HuH-7 (cell line): ENCODE measurements at places on chromosomes 6 and 20.

- no peak for DNase-seq
Observed at GRCh38 chr20:53789989-53790675, 196.5 kb upstream of the ZNF217 start.

DNA sequence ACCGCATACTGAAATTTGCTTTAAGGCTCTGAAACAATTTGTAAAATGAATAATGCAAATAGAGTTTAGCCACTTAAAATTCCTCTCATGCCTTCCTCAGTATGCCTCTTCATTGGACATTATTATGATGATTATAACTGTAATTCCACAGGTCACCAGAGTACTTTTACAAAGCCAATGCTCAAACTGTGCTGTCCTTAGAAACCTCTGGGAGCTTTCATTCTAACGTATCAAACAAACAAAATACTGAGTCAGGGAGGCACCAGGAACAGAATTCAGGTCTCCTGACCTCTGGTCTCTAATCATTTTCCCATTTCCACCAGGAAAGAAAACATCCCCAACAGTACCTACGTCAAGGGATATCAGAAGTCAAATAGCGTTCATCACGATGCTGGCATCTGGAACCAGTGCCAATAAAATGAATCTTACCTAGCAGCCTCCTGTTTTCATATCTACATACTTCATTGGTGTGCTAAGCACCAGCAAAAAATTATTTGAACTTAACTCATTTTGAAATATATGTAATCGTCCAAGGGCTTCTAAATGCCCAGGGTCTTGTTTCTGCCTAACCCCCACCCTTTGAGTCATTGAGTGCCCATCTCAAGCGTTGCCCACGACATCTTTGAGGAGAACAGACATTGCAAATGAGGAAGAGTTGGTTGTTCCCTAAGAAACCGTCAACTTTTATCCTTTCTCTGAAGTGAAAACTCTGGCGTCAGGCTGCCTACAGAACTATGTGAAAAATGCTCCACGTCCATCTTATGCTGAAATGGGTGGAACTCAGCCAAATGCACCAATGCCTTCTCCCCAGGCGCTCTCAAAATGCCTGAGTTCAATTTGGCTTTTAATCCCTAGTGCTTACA, 37.9 kb downstream of the NEDD9 start:
- DNase-seq = no peak

DNA sequence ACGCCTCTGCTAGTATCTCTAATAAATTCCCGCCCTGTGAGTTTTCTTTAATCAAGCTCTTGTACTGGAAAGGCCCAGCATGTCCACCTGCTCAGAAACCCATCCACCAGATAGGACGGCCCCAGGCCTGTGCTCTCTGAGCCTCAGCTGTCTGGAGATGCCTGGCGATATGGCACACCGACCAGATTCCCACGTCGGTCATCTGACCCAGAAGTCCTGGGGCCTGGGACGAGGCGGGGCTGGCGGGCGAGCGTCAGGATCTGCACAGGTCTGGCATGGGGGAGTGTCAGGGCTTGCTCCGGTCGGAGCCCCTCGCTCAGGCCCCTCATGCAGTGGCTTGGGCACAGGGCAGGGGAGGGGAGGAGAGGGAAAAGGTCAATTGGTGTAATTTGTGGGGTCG, 10.2 kb downstream of the RNASET2 start:
- DNase-seq = no peak

GRCh38 chr6:168100011-168100802, 21.2 kb upstream of the FRMD1 start:
- no peak for DNase-seq

DNA sequence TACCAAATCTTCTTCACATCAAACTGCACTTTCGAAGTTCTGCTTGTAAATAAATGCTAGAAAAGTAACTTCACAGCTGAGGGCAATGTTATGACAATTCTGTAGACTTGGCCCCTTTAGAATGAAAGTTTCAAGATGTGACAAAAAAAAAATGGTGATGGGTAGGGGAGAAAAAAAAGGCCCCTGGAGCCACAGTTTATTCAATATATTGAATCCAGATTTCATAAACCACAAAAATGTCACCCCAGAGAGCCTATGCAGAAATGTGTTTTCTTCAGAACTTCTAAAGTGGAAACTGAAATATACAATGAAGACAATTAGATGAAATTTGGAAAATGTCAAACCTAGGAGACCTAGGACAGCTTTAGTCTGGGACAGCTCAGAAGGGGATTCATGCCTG, 143.1 kb downstream of the EDN3 start:
- no peak for DNase-seq

DNA sequence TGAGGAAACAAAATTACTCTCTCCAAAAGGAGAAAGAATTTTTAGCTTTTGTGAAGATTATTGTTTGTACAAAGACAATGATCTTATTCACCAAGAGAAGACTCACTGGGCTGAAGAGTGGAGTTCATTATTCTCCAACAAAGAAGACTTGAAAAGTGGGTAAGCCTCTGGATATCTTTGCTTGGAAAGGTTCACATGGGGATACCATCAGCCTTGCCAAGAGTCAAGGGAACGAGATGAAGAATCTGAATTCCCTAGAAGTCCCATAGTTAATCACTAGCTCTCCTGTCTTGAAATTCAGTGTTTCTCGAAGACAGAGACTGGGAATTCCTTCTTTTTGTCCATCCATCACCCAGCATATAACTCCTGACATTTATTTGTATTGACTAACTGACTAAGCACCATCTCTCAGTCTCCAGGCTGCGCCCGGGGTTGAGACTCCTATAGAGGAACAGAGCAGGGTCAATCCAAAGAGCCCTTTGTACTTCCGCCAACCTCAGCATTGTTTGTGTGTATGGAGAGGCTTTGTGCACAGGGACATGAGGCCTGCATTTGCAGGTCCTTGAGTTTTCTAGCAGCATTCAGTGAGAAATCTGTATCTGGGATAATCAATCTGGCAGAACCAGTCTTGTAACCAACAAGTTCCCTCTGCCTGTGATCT, 461.9 kb downstream of the KIF16B start:
- DNase-seq = no peak

DNA sequence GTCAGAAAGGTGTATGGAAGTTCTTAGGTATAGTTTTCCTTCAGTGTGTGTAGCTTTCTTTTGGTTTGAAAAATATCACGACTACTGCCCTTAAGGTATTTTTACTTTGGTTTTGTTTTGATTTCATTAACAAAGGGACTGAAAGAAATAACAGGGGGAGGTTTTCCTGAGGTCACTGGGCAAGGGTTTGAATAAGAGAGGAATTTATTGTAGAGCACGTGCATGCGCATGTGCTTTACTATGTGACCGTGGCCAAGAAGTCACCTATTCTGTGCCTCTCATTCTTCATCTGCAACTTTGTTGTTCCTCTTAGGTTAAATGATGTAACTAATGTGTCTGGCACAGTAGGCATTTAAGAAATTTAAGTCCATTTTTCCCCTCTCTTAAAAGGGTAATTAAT, 4.1 kb upstream of the MAN1A1 start:
- no peak for DNase-seq

DNA sequence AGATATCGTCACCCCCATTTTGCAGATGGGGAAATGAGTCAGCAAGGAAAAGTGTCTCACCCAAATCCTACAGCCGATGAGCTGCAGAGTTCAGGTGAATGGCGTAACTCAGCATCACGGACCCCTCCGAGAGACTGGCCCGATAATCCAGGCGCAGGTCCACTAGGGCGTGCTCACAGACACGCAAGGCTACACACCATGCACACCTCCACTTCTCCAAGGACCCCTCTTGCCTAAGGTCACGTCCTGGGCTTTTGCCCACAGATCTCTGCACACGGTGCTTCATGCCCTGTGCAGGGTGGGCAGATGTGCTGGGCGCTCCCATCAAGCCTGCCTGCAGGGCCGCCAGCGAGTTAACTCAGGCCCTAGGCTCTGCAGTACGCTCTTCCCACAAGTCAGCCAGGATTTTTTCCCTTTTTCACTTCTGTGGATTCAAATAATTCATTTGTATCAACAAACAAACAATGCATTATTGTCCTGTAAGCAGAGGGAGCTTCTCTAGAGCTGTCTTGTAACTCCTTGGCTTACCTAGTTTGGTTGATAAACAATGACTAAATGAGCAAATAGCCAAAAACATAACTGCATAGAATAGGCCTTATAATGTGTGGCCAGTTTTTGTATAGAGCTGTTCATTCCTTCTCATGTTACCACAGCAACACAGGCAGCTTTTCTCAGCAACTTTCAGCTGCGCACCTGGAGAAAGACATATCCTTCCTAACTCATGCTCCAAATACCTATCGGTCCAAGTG, 139.1 kb downstream of the AGPAT4 start:
- DNase-seq = no peak

- DNase-seq = no peak
Observed at GRCh38 chr6:14921878-14922671, 323.8 kb upstream of the JARID2 start.

DNA sequence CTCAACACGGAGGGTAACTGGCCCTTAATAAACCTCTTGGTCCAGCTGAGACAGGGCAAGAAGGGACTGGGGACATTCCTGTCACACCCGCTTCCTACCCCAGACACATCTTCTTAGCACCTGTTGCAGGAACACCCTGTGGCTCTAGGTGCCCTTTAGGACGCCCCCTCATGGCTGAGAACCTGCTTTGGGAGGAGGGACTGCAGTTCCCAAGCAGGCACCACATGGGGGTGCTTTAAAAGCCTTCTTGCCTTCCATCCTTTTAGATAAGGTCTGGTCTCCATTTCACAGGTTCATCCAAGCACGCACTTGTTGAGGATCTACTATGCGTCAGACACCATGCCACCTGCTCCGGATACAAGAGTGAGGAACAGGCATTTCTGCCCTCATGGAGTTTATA, 26.6 kb downstream of the NSFL1C start:
- peak; percentile 23 for DNase-seq

GRCh38 chr6:158999154-158999665, 792 bp downstream of the RSPH3 start:
- no peak for DNase-seq

DNA sequence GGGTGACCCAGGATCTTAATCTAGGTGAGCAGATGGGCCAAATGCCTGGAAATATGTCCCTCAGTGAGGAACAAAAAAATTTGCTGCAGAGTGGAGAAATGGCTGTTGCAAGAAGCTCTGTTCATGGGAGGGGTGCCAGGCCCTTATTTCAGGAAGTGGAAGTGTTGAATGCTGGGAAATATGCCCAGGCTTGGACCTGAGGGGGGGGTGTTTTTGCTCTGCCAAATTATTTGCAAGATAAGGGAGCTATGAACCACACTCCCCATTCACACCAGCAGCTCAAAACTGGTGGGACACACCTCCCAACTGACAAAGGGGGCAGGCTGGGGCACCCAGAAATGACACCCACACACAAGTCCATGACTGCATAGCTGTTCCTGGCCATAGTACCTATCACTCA, 8.7 kb downstream of the CST4 start:
- no peak for DNase-seq

DNA sequence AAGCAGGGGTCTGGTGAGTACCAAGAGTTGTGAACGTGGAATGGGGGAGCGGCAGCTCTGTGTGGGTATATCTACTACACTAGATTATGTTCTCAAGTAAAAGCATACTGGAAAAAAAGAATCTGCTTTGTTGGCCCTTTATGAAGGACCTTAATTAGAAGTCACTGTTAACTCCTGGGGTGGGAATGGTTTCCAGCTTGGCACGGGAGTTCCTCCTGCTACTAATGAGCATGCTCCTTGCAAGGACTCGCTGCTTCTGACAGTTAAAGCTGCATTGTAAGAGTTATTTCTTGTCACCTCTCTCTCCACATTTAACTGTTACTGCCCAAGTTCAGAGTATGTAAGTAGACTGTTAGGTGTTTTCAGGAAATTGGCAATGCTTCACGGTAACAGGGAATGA, 292.7 kb downstream of the ZFAND3 start:
- DNase-seq = no peak

DNA sequence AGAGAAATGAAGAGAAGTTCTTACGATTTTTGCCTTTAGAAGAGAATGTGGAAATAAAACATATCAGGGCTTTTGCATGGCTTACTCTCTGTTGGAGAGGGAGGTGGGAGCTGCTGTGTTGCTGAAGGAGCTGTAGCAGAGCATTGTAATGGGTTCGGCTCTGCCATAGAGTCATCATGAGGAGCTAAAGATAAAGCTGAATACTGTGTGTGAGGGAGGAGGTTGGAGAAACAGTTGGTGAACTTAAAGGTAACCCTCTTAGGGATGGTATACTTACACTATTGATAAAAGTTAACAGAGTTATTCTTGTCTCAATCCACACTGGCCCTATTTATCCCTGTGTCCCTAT, 34.8 kb downstream of the CTNNBL1 start:
- no peak for DNase-seq

GRCh38 chr6:106882138-106882537, 92.4 kb downstream of the CD24 start:
- no peak for DNase-seq

DNA sequence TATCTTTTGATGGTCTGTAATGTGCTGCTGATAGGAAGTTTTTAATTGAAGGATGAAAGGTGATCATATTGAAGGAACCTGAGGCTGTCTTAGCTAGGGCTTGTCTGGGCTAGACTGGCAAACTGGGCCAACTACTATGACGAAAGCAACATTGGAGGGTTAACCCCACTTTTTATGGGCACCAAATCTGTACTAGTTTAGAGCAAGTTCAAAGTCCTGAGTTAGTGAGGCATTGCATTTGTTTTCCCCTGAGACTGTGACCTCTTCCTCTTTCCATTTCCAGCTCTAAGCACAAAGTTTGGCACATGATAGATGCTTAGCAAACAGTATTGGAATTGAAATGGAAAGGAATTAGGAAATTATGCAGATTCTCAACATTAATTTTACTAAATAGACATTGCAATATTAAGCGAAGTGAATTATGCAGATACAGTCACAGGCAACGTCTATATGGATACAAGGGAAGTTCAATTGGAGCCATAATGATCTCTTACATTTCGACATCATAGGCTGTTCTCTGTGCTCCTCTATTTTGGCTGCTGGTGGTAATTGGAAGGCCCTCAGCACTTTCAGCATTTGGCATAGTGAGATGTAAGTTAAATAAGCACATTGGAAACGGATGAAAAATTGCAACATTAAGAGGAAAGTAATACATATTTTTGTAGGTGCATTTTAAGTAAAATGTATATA, 22.2 kb downstream of the CEP57L1 start:
- DNase-seq = no peak

GRCh38 chr6:116096979-116097816, 3.5 kb upstream of the NT5DC1 start:
- no peak for DNase-seq

DNA sequence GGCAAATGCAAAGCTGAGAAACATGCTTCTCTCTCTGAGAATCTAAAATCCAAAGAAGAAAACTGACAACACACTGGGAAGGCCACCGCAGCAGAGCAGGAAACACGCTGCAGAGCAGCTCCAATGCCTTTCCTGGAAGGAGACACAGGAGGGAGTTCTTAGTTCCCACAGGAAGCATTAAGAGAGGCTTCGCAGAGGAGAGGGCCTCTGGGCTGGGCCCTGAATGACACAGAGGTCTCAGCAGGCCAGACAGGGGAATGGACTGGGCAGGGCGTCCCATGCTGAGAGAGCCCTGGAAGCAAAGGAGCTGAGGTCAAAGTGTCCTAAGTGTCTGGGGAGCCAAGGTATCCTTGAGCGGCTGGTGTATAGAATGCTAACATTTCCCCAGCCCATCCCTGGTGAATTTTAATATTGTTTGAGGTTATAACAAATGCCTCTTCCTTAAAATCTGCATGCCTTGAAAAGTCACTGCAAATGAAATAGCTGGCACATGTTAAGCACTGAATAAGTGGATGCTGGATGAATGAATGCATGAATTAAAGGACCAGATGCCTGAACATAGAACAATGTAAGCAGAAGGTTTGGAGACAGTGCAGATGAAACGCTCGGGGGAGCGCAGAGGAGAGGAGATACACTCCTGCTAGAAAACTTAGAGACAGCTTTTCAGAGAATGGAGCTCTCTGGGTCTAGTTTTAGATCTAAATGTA, 110.0 kb upstream of the SYNDIG1 start:
- DNase-seq = no peak

GRCh38 chr20:17622086-17622850, 52.4 kb downstream of the DSTN start:
- DNase-seq = no peak
